IMR-90 (cell line): ENCODE measurements at places on chromosomes 3 and 15. TPM values are rescaled to one million over a fixed set of nuclear protein-coding genes. Genes with fewer than 3 reads are reported as not detected.

GRCh38 chr3:152299249-152299976, 30.7 kb downstream of the MBNL1 start:
- DNase-seq: no peak

Gene KLF15
- 0.14 and 0.24 TPM in 2 replicates for polyA plus RNA-seq

DNA sequence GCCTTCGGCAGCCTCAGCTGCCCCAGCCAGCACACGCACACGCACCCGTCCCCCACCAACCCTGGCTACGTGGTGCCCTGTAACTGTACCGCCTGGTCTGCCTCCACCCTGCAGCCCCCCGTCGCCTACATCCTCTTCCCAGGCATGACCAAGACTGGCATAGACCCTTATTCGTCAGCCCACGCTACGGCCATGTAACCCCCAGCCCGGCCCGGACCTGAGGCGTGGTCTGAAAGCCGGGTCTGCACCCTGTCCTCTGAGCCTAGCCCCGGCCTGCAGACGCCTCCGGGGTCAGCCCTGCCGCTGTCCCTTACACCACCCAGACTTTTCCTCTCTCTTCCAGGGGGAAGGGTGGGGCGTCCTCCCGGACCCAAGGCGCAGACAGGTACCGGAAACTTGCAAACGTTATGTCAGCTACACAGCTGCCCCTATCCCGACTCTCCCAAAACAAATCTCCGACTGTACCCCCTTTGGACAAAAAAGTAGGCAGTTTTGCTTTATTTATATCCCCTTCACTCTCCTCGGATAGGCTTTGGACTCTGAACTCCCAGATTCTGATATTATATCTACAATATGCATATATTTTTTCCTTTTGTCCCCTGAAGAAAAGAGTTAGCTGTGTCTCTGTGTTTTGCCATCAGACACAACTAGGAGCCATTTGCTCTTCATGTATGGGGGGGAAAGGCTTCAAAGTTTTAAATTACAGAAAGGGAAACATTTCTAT, 1.4 kb downstream of the SOX14 start:
- no peak for DNase-seq

GRCh38 chr3:13069495-13069894, 3.7 kb downstream of the IQSEC1 start:
- no peak for DNase-seq

- DNase-seq: no peak
Measured at GRCh38 chr3:56800832-56801661, 702 bp downstream of the ARHGEF3 start.

GRCh38 chr3:34073961-34074360, 275.5 kb downstream of the PDCD6IP start:
- DNase-seq: no peak

Gene FBXL2
- 14.4 and 15.8 TPM in 2 replicates for polyA plus RNA-seq

DNA sequence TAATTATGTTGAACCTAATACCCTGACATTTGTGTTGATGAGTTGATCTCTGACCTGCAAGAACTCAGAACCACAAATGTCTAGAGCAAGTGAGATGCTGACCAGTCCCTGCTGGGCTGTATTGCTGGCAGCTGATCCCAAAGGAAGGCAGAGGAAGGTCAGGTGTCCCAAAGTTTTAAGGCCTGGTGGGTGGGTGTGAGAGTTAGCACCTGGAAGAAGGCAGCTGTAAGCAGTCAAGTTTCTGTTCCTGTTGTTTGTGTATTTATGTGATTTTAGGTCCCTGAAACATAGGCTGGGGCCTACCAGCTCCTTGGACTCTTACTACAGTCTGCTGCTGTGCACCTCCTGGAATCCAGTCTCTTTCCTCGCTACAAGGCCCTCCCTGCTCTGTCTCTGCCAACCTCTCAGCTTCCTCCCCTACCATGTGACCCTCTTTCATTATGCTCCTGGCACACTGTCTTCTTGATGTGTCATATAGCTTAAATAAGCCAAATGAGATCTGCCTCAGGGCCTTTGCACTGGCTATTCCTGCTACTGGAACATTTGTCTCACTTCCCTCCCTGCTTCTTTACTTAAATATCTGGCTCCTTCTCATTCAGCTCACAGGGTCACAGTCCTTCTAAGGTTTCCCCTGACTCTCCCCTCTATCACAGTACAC, 31.0 kb upstream of the ATOSA start:
- DNase-seq: no peak

Gene TEX55
- not detected in 2 replicates for polyA plus RNA-seq

- no peak for DNase-seq
Measured at GRCh38 chr3:4019501-4019900, 220.3 kb downstream of the LRRN1 start.

Gene ABI3BP
- polyA plus RNA-seq: 23.6 and 26.7 TPM in 2 replicates

Gene TERC
- not detected in 2 replicates for polyA plus RNA-seq

- DNase-seq: no peak
Measured at GRCh38 chr3:23704298-23704697, 101.5 kb upstream of the UBE2E1 start.

Gene CRELD1
- 25.2 and 25.7 TPM in 2 replicates for polyA plus RNA-seq

Gene SCN5A
- 1.9 and 2.1 TPM in 2 replicates for polyA plus RNA-seq

GRCh38 chr15:39331584-39331983, 249.3 kb upstream of the THBS1 start:
- no peak for DNase-seq

DNA sequence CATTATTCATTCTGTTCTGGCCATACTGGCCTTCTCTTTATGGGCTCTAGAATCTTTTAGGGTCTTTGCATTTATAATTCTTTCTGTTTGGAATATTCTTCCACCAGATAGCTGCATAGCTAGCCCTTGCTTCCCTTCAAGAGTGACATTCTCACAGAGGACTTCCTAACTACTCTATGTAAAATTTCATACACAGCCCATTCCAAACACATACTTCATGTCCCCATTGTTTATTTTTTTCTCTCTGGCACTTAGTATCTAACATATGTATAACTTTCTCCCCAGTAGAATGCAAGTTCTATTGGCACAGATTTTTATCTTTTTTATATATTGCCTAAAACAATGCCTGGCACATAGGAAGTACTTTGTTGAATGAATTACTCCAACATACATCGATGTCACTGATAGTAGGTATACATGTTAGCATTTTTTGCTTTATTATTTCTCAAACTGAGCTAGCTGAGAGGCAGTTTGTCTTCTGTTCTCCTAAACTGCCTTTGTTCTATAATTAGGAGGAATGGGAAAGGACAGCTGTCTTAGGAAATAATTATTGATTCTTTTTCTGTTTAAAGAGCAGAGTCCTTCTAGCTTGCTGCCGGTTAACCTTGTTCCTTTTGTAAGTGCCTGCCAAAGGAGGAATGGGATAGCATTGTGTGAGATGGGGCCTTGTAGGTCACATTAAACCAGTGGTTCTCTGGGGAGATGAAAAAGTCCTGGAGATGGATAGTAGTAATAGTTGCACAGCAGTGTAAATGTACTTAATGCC, 7.9 kb downstream of the FAM162A start:
- DNase-seq: peak; percentile 5

DNA sequence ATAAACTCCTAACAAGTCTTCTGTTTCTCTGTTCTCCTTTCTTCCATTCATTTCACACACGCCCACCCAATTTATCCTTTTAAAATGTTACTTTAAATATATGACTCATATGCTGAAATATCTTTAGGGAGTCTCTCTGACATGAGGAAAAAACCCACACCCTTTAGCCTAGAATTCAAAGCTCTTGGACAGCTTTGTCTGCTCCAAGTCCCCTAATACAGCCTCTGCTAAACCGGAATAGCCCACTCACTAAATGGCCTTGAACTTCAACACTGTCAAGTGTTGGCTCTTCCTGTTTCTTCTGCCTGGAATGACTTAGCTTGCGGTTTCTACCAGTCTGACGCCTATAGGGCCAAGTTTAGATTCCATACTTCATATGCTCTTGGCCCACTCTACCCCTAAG, 3.3 kb upstream of the CD96 start:
- DNase-seq: peak; percentile 72

- no peak for DNase-seq
Measured at GRCh38 chr3:1172644-1173043, 79.8 kb downstream of the CNTN6 start.

GRCh38 chr15:101502572-101503295, 13.2 kb upstream of the PCSK6 start:
- no peak for DNase-seq

Gene THSD4
- 30.5 and 31.1 TPM in 2 replicates for polyA plus RNA-seq

GRCh38 chr15:81386947-81387346, 12.9 kb upstream of the TMC3 start:
- peak; percentile 64 for DNase-seq

Gene OIP5
- polyA plus RNA-seq: 5.4 and 5.5 TPM in 2 replicates

GRCh38 chr3:118543832-118544231, 490.8 kb downstream of the IGSF11 start:
- no peak for DNase-seq

DNA sequence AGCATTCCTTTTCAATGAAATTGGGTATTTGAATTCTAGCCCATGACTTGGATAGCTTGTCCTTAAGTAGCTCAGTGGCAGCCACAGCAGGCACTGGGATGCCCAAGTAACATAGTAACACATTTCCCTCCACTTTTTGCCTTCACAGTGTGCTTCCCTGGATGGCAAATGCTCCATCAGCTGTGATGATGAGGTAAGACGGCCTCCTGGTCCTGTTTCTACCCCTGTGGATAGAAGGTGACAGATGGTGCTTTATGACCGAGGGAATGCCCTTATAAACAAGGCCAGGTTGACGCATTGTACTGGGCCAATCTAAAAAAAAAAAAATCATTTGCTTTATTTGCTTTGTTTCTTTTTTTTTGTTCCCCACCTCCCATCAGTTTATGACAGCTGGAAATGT, 41.8 kb upstream of the LRTM1 start:
- no peak for DNase-seq

DNA sequence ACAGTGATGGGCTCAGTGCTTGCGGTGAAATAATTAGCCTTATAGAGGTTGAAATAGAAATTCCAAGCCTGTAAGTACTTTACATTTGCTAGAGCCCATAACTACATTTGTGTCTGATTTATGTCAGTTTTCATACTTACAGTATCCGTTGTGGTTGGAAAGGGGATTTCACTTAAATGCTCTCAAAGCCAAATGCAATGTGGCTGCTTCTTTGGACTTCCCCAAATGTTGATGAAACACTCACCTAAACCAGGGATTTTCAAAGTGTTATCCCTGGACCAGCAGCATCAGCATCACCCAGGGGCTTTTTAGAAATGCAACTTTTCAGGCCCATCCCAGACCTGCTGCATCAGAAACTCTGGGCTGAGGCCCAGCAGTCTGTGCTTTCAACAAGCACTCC, 378.7 kb downstream of the MCTP2 start:
- no peak for DNase-seq

- DNase-seq: peak; percentile 2
Measured at GRCh38 chr15:91100814-91101607, 954 bp downstream of the SV2B start.

DNA sequence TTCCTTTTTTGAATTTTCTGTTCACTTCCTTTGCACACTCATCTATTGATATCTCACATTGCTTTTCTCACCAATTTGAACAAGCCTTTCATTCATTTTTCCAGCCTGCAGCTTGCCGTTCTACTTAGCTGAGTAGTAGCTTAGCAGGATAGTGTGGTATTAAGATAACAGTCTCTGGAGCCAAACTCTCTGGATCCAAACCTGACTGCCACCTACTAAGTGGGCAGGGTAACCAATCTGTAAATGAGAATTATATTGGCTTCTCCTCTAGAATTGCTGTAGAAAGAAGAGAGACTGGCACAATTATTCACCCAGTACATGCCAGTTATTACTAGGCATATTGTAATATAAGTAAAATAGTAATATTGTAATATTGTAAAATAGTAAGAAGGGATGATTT, 40.5 kb downstream of the AQP9 start:
- no peak for DNase-seq

Gene PLCH1
- not detected in 2 replicates for polyA plus RNA-seq
